ENCODE measurements at places on chromosomes 12 and 14.

GRCh38 chr12:104510145-104510872 lies 53.6 kb downstream of the CHST11 start:
- no peak for DNase-seq

DNA sequence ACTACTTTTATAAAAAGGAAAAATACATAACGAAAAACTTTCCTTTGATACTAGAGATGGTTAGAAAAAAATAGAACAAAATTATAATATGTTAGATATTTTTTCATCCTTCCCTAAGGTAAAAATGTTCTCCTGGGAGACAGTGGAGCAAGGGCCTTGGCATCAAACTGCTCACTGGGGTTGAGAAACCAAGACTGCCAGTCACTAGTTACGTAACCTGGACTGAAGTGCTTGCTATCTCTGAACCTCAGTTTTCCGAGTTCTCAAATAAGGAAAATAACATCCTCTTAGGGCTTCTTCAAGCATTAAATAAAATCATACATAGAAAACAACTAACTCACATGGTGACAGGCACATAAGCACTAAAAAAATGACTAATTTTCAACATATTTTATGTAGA lies 48.2 kb upstream of the FRMD6 start:
- DNase-seq: no peak

- DNase-seq: no peak
These were observed 911.3 kb upstream of the USP15 start for GRCh38 chr12:61348871-61349270.

DNA sequence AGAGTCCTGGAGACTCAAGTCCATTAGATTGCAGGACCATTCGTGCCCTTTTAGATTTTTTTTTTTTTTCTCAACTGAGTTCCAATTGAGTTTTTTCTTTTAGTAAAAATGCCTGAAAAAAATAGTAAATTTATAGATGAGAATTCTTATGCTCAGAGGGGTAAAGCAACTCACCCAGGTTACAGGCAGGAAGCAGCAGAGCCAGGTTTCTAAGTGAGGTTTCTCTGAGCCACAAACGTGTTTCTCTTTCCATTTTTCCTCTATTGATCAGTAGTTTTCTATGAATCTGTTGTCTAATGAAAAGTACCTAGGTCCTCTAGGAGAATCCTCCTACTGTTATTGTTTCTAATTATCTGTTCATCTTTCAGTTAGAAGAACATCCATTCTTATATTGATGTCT lies 66.4 kb upstream of the C12orf71 start:
- DNase-seq: no peak

DNA sequence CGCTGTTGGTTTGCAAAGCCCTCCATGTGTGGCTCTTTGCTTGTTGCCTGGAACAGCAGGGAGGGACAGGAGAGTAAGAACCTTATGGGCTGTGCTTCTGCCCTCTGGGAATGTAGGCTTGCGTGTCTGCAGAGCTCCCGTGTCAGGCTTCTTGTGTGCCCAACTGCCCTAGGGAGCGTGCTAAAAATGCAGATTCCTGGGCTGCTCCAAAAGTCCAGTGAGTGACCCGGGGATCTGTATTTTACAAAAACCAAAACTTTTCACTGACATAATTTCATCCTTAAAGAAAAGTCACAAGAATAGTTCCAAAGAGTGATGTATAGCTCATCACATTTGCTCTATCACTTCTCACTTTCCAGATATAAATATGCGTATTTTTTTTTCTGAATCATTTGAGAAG lies 34.8 kb upstream of the CCDC63 start:
- DNase-seq: no peak

- no peak for DNase-seq
These were observed 9.9 kb downstream of the GLI1 start for GRCh38 chr12:57469296-57470164.

DNA sequence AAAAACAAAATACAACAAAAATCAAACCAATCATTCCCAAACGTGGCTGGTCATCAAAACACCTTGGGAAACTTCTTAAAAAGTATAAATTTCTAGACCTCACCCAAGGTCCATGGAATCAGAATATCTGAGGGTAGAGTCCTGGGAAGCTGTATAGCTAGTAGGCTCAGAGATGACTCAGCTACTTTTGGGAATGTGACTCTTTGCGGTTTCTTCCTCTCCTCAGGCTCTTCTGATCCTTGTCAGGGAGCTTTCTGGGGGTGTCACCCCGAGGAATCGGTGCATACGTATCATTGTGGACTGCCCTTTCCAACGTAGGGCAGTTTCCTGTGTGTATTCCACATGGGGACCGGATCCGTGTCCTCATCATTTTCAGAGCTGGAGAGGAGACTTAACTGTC lies 14.8 kb downstream of the JDP2 start:
- no peak for DNase-seq

DNA sequence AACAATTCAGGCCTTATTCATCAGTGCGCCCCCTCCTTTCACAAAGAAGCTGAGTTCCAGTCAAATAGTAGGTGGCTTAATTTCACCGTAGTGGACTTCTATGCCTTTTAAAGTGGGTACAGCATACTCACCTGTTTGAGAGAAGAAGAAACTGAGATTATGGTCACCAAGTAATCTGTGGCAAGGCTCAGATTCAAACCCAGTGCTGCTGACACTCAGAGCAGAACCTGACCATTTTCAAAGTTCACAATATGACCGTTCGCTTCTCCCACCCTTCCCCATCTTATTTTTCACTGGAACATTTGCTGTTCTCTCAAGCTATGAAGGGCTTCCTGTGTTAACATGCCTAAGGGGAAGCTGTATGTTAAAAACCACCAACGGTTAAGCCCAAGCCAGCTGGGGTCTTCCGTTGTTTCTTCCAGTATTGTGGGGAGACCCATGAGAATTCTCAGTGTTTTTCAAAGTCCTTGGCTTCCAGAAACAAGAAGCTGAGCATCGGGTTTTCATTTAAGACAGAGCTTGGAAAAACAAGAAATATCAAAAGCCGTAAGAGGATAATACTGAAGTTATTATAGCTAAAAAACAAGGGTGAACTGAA lies 6.1 kb upstream of the PSMA6 start:
- no peak for DNase-seq

DNA sequence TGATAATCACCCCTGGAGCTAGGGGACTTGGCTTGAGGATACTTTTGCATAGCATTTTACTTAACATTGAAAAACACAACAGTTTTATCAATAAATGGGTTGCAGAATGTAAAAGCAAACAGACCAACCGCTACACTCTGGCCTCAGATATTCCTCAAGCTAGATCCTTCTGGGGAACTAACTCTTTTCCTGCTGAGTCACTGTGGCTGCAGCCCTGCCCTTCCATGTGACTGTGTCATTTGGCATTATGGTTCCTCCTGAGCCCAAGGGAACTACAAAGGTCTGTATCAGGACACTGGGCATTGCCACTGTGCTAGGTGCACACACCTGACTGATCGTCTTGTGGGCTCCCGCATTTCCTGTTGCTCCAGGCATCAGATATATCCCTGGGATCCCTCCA lies 56.6 kb downstream of the TTC9 start:
- DNase-seq: peak; percentile 13

DNA sequence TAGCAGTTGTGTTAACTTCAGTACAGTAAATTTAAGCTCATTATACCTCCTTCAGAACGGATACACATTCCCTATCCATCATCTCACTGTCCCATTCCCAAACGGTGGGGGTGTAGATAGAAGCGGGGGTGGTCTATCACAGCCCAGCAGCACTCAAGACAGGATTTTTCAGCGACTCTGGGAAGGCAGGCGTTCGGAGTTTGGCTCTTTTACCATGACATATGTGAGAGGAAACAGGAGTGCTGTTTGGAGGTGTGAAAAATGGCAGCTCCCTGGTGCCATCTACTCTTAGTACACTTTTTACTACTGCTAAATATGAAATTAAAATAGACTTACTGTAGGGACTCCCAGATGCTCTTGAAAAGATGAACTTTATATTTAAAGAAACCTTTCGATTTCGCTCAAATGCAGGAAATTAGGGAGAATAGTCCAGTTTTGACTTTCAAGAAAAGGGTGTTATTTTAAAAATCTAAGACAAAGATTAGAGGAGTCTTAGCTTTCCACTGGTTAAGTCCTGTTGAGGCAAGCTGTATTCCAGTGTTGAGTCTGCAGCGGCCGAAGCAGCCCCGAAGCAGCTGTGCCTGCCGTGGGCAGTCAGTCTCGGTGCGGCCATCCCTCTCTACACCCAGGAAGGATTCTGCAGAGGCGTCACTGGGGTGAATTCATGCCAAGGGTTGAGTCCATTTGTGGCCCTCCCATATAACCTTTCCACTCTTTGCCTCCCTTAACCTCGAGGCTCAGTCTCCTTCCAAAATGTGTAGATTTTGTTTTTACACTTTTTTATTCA lies 42.1 kb downstream of the KCNMB4 start:
- DNase-seq: no peak

DNA sequence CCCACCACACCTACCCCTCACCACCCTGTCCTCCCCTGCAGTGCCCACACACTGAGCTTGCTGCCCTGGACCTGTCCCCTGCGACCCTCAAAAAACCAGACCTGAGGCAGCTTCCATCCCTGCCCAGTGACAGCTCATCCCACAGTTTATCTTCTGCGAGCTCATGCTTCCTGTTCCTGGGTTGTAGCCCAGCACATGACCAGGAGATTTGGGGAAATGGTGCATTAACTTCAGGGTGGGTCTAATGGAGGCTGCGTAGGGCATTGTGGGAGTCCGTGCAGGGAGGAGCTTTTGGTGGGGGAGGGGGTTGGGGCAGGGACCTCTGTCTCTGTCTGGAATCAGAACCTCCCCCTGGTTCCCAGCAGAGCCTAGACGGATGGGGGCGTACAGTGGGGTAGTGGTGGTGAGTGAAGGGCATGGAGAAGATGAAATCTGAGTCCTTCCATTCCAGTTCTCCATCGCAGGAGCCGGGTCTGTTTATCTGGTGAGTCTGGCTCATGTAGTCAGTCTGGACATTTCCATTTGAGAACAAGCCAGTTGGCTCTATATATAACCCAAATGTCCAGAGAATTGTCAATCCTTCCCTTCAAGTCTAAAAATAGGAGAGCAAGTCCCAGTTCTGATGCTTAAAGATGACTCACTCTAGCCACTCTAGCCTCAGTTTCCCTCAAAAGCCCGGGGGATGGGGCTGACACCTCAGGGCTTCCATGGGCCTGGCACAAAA lies 270.9 kb downstream of the CACNA1C start:
- DNase-seq: no peak

GRCh38 chr14:104318558-104319490 lies 180.4 kb downstream of the KIF26A start:
- DNase-seq: peak; percentile 23

GRCh38 chr12:118271770-118272417 lies 100.8 kb downstream of the TAOK3 start:
- no peak for DNase-seq

- no peak for DNase-seq
These were observed 6.9 kb upstream of the DCN start for GRCh38 chr12:91189516-91189915.

- DNase-seq: no peak
These were observed 148.7 kb upstream of the PDZRN4 start for GRCh38 chr12:41039461-41039860.

DNA sequence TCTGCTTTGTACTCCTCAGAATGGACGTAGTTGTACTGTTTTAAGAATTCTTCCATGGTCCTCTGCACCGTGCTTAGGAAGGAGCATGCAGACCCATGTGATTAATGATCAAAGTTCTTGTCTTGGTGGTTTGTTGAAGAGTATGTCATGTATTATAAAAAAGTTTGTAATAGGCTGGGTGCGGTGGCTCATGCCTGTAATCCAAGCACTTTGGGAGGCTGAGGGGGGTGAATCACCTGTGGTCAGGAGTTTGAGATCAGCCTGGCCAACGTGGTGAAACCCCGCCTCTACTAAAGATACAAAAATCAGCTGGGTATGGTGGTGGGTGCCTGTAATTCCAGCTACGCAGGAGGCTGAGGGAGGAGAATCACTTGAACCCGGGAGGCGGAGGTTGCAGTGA lies 61.8 kb upstream of the RTL1 start:
- DNase-seq: no peak

DNA sequence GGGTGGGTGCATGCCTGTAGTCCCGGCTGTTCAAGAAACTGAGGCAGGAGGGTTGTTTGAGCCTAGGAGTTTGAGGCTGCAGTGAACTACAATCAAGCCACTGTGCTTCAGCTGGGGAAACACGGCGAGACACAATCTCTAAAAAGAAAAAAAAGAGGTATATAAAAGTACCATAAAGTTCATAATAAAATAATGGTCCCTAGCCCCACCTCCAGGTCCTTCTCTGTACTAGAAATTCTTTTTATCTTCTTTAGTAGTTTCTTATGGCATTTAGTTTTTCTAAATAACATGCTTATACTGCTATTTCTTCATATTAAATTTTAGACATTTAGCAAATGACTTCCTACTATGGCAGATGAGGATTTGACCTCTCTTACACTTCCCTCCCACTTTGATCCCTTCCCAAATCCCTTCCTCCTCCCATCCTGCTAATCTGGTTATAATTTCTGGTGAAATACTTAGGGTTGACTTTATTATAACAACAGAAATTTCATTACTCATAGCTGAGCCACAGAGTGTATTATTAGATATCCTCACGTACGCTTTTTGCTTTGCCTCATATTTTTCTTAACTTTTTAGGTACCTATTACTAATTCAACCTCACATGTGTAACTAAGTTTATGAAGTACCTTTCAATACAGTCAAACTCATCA lies 94.7 kb downstream of the SLC41A2 start:
- DNase-seq: no peak

- no peak for DNase-seq
These were observed 64.2 kb upstream of the RIC8B start for GRCh38 chr12:106710143-106710893.

- peak; percentile 42 for DNase-seq
These were observed 32.6 kb upstream of the CD9 start for GRCh38 chr12:6167327-6168280.

GRCh38 chr14:61034416-61035120 lies 53.5 kb downstream of the SLC38A6 start:
- no peak for DNase-seq

DNA sequence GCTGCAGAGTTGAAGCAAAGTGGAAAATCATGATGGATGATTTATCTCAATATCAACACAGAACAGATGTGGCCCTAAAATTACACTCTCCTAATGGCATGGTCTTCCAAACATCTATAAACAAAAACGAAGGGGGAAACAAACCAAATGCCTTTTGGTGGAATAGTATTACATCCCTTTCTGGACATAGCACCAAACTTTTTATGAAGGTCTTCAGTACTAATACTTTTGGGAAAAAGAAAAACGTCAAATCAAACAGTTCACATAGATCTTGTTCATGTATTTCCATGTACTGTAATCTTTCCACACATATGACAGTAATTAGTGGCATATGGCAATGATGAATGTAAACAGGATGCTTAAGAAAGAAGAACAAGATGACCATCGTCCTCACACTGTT lies 22.9 kb upstream of the ANAPC7 start:
- no peak for DNase-seq

DNA sequence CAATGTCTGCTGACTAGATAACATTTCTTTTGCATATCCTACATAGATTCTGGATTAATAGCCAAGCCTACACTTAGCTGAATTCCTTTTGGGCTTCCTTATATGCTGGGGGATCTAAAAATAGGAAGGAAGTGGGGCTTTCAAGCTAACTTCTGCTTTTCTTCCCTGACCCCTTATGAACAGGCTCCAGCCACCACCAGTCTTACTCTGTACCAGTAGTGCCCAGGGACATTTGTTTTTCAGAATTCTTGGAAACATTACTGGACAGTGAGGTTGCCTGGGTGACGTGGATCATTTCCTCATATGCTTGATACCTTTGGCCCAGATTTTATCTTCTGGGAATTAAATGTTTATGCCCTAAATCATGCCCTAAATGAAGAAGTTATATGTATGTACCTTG lies 55.9 kb upstream of the SRRM4 start:
- no peak for DNase-seq
